ENCODE measurements at places on chromosomes 4 and X.

DNA sequence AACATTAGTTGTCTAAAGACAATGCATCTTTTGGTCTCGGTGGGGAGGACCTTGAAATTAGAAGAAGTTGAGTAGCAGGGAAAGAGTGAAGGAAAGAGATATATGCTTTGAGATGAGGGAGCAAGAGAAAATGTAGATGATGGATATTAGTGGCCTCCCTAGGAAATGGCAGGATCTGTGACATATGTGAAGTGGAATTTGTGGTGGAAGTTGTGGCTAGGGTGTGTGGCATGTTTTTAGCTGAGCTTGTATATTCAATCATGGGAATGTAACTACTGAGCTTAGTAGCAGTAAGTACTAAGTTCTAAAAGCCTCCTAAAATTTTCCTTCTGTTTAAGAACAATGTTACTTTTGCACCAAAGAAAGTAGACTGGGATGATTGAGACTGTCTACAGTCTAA is 382.8 kb upstream of the CTSO start:
- no peak for DNase-seq
- H3K4me3 ChIP-seq, result no peak overlapping the region
- no peaks in the 10 kb centered on the region for H3K27me3 ChIP-seq
- no peaks in the 10 kb centered on the region for H3K4me1 ChIP-seq
- no peak overlapping the region for H3K27ac ChIP-seq
- no peaks in the 10 kb centered on the region for H3K36me3 ChIP-seq

- no peak overlapping the region for H3K4me3 ChIP-seq
- H3K36me3 ChIP-seq, result no peaks in the 10 kb centered on the region
- H3K27me3 ChIP-seq, result peaks cover 2% of the 10 kb centered on the region
- no peak overlapping the region for H3K27ac ChIP-seq
Observed at GRCh38 chrX:129908636-129909035, 2.7 kb downstream of the UTP14A start.

DNA sequence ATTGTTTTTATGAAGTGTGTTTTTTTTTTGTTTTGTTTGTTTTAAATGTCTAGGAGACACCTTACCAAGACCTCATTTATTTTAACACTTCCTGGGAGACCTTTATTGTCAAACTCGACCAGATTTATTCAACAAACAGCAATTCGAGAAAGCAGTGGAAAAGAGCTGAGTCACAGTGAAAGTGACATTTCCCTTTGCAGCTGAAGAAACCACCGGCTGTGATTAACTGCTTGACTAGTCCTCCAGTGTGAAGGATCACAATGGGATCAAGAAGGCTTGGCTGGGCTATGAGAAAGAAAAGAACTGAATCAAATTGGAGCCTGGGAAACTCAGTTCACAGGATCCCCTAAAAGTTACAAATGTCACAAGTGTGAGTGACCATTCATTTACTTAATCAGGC is 11.9 kb upstream of the ADH7 start:
- H3K27ac ChIP-seq, result no peak overlapping the region
- H3K4me3 ChIP-seq, result no peak overlapping the region
- H3K4me1 ChIP-seq, result no peaks in the 10 kb centered on the region
- no peaks in the 10 kb centered on the region for H3K36me3 ChIP-seq
- H3K27me3 ChIP-seq, result no peaks in the 10 kb centered on the region

DNA sequence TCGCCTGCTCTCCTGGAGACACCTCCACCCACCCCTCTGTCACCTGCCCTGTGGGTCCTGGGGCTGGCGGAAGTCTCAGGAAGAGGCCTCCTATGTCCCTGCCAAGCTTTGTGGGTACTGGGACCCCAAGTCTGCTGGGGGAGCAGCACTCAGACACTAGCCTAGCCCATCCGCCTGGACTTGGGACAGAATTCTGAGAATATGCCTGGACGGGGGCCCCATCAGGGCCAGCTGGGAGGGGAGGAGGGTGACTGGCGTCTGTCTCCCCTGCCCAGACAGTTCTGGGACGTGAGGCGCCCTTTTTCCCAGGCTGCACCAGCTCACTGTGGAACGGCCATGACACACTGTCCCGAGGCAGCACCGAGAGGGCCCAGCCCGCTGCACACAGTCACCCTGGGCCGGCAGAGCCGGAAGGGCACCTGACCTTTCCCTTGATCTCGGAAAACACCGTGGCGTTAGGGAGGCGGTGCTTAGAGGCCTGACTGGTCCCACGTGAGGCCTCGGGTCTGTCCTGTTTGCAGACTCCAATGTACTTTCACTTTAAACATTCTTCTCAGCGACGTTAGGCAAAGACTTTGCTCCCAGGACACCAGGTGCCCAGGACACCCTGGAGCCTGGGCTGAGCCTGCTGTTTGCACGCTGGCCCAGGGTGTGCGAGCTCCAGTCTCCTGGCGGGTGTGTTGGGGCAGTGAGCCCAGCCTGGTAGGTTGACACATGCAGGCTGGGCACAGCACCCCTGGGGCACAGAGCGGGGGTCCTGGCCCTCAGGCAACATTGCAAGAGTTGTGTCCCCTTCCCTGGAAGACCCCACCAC is 700 bp downstream of the SLC26A1 start:
- H3K4me3 ChIP-seq, result no peak overlapping the region
- peaks cover 5% of the 10 kb centered on the region for H3K4me1 ChIP-seq
- H3K36me3 ChIP-seq, result no peaks in the 10 kb centered on the region
- no peaks in the 10 kb centered on the region for H3K27me3 ChIP-seq

GRCh38 chrX:1466971-1467561 is 14.4 kb upstream of the ASMTL start:
- H3K4me1 ChIP-seq, result peaks cover 90% of the 10 kb centered on the region
- DNase-seq, result peak; percentile 78
- peaks cover 14% of the 10 kb centered on the region for H3K36me3 ChIP-seq
- H3K27me3 ChIP-seq, result peaks cover 85% of the 10 kb centered on the region
- H3K27ac ChIP-seq, result peak overlapping the region; percentile 94

DNA sequence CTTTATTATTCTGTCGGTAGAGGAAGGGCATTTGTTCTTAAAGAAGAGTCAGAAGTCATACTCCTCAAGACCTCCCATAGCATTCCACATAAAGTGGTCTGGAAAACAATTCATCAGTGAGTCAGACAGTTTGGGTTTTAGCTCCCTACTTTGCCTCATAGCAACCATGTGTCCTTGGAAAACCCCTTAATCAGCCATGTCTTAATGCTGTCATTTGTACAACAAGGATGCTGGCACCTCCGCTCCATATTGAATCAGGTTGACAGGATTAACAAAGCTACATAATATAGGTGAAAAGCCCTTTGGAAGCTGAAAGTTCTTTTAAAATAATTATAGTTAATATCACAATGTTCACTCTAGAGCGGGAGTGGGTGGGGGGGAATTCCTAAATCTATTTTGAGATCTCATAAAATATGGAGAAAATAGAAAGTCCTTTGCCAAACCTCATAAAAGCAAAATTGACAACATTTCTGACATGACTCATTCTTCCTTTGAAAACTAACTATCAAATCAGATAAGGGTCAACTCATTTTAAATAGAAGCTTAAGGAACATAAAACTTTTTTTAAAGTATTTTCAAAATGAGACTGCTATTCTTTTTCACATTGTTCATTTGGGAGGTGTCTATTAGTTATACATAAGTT is 37.3 kb upstream of the GUCY1A1 start:
- H3K4me1 ChIP-seq, result no peaks in the 10 kb centered on the region
- no peaks in the 10 kb centered on the region for H3K27me3 ChIP-seq
- DNase-seq, result no peak
- no peak overlapping the region for H3K4me3 ChIP-seq
- no peaks in the 10 kb centered on the region for H3K36me3 ChIP-seq

DNA sequence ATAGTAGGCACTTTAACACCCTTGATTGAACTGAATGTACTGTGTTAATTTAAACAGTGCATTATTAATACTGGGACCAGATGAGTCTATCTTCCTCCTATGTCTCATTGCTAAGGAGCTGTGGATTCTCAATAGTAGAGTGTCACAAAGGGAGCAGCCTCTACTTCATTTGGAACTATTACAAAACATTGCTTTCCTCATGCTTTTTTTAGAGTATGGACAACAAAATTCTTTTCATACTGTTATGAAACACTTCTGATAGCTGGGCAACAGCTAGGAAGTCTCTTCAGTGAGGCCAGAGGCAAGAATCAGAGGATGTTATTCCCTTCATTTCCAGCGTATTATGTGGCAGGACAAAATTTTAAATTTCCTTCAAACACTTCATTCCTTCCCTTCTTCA is 160.8 kb downstream of the FBXO8 start:
- no peak overlapping the region for H3K4me3 ChIP-seq
- no peak overlapping the region for H3K27ac ChIP-seq
- no peaks in the 10 kb centered on the region for H3K36me3 ChIP-seq

GRCh38 chr4:156374069-156374468 is 420.4 kb upstream of the CTSO start:
- no peak for DNase-seq
- no peak overlapping the region for H3K4me3 ChIP-seq
- H3K4me1 ChIP-seq, result no peaks in the 10 kb centered on the region
- H3K36me3 ChIP-seq, result no peaks in the 10 kb centered on the region
- H3K27me3 ChIP-seq, result no peaks in the 10 kb centered on the region

DNA sequence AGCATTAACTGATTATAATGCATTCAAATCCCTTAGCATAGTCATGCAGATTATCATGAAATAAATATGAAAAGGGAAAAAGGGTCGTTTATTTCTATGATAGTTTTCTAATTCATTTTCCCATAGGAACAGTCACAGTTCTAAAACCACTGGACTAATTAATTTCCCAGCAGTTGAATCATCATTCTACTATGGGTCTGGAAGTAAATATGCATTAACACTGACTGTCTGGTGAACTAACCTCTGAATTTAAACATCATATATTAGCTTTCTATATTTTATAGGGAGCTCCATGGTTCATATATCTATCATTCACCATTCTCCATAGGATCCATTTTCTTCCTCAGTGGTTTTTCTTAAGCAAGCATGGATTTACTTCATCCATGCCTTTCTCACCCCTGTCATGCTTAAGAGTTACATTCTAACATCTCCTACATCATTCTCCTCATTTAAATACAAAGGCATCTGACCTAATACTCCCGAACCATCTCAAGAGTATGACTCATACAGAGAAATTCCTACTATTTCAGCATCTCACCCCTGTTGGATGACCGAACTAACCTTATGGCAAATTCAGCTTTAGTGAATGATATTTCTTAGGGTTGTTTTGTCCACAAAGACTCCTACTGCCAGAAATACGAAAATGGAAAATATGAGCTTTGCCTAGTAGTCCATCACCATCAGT is 198.7 kb upstream of the ADAMTS3 start:
- H3K36me3 ChIP-seq, result no peaks in the 10 kb centered on the region
- H3K27ac ChIP-seq, result no peak overlapping the region
- H3K4me1 ChIP-seq, result no peaks in the 10 kb centered on the region
- H3K4me3 ChIP-seq, result no peak overlapping the region
- no peaks in the 10 kb centered on the region for H3K27me3 ChIP-seq

- H3K4me1 ChIP-seq, result no peaks in the 10 kb centered on the region
- H3K4me3 ChIP-seq, result no peak overlapping the region
- DNase-seq, result no peak
- H3K36me3 ChIP-seq, result peaks cover 15% of the 10 kb centered on the region
Observed at GRCh38 chr4:143575331-143575730, 61.8 kb downstream of the SMARCA5 start.

DNA sequence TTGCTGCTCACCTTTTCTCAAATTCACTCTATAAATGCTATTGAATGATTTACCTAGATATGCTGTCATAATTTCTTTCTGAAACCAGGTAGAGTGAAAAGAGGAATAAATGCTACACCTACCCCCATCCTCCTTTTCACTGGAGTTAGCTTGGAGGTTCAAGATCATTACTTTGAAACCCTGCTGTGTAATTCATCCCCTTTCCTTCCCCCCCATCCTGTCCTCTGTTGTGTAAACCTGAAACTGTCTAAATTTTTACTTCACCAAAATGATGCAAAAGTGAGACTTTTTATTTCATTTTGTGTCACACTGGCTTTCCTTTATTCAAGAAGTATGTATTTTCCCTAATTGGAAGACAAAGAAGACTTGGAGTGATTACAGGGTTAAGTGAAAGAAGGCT is 5.4 kb downstream of the ZCCHC18 start:
- H3K36me3 ChIP-seq, result no peaks in the 10 kb centered on the region
- H3K4me1 ChIP-seq, result peaks cover 19% of the 10 kb centered on the region
- H3K27me3 ChIP-seq, result no peaks in the 10 kb centered on the region
- DNase-seq, result no peak

GRCh38 chrX:118528071-118528737 is 32.6 kb downstream of the DOCK11 start:
- H3K36me3 ChIP-seq, result no peaks in the 10 kb centered on the region
- H3K27ac ChIP-seq, result peak overlapping the region; percentile 96
- peaks cover 7% of the 10 kb centered on the region for H3K27me3 ChIP-seq
- peaks cover 67% of the 10 kb centered on the region for H3K4me1 ChIP-seq
- peak overlapping the region; percentile 97 for H3K4me3 ChIP-seq

DNA sequence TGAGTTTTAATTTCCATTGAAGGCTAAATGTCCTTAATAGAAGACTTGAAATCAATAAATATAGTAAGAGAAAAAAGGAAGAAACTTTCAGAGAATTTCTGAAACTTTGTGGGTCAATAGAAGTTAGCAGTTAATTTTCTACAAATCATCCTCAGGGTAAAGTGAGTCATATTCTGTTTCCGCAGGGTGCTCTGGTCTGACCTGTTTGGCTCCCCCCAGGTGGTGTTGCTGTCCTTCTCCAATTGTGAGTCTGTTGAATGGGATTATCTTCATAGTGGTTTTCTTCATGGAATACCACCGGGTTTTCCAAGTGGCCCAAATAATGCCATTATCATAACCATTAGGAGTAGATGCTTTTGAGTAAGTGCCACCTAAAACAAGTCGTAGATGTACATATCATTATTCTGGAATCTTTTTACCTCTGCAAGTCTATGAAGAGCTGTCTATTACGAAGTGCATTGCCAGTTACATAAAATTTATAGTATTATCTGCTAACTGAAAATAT is 7.7 kb downstream of the FGG start:
- no peaks in the 10 kb centered on the region for H3K4me1 ChIP-seq
- DNase-seq, result no peak
- no peaks in the 10 kb centered on the region for H3K36me3 ChIP-seq
- H3K27me3 ChIP-seq, result peaks cover 6% of the 10 kb centered on the region

DNA sequence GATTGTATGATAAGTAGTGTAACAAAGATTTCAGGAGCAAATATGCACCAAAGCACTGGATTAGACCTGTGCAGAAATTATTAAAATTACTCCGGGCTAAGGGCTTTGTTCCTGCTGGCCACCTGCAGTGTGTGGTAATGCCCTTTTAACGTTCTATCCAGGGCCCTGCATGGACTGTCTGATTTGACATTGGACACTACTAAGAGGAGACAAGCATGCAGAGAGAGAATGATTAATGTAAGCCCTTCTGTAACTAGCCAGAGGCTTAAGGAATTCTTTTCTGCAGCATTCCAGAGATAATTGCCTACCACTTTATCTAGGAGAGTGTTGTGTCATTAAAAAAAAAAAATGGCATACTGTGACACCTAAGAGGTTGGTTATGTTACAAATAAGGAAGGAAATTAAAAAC is 117.0 kb downstream of the PCDH7 start:
- H3K27ac ChIP-seq, result no peak overlapping the region
- no peaks in the 10 kb centered on the region for H3K27me3 ChIP-seq
- H3K4me1 ChIP-seq, result no peaks in the 10 kb centered on the region
- H3K36me3 ChIP-seq, result no peaks in the 10 kb centered on the region
- DNase-seq, result no peak

- no peaks in the 10 kb centered on the region for H3K27me3 ChIP-seq
- no peaks in the 10 kb centered on the region for H3K4me1 ChIP-seq
- H3K4me3 ChIP-seq, result no peak overlapping the region
- no peak for DNase-seq
- no peaks in the 10 kb centered on the region for H3K36me3 ChIP-seq
Observed at GRCh38 chr4:111836601-111837000, 308.7 kb upstream of the FAM241A start.

GRCh38 chrX:14598330-14598729 is 69.0 kb downstream of the GLRA2 start:
- no peaks in the 10 kb centered on the region for H3K4me1 ChIP-seq
- DNase-seq, result no peak
- no peak overlapping the region for H3K4me3 ChIP-seq
- no peaks in the 10 kb centered on the region for H3K36me3 ChIP-seq

Measured in immature natural killer cell (primary cell).